ENCODE measurements at places on chromosomes 6 and 20.

GRCh38 chr6:42217157-42217518 lies 523 bp downstream of the MRPS10 start:
- no peak for DNase-seq

DNA sequence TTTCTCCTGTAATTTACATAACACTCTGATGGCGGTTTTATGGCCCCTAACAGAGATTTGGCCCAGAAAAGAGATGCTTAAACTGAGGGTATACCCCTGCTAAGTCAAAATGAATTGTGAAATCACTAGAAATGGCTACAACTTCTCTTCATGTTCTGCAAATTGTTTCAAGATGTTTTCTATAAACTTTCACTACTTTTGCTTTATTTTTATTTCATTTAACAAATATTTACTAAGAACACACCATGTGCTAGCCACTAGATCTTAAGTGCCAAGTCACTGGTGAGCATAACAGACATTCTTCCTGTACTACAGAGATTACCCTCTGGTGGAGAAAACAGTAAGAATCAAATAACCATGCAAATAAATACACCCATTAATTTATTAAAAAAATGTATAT lies 87.6 kb downstream of the KCNQ5 start:
- DNase-seq, result no peak

DNA sequence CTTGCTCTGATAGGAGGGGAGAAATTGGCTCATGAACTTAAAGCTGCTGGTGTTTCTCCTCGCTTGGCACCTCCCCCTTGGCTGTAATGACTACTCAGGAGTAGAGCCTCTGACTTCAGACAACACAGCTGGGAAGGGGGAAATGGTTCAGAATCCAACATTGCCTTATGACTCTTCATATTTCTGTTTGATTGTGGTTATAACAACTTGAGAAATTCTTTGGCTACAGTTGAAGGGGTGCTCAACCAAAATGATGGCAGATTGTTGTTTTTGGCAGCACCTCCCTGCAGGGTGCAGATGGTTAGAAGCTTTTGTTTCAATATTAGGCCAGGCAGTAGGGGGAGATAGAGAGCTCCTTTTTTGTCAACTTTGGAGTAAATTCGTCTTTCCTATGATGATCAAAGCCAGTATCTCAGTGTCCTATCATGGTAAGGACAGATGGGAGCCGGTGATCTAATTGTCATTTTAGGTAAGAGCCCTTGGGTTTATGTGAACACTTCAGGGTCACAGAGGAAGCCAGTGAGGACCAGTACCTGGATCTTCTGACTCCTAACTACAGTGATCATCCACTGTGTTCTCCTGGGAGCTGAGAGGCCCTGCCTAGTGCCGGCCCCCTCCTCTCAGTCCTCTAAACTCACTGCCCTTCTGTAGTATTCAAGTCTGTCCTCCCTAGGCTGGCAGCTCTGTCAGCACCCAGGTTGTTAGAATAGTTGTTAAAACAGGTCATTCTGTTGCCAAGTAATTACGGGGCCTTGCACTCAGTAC lies 39.9 kb downstream of the RPRD1B start:
- DNase-seq, result no peak

GRCh38 chr6:155228546-155229166 lies 35.2 kb upstream of the CLDN20 start:
- no peak for DNase-seq

GRCh38 chr6:128425856-128426255 lies 94.5 kb downstream of the PTPRK start:
- no peak for DNase-seq

GRCh38 chr6:21883595-21884328 lies 290.2 kb downstream of the SOX4 start:
- no peak for DNase-seq

GRCh38 chr20:38214256-38215193 lies 46.0 kb downstream of the KIAA1755 start:
- DNase-seq, result no peak

- DNase-seq, result no peak
Observed at GRCh38 chr6:159931112-159931511, 37.8 kb upstream of the IGF2R start.

Data from stimulated activated CD4-positive, alpha-beta T cell treated with anti-CD3 and anti-CD28 coated beads, Interleukin-1b, Interleukin-23, amount 100 ng/mL, for 1 hour (primary cell).